NCI-H524 (cell line): ENCODE measurements at places on chromosomes 2 and 18.
A peak's percentile ranks its signal among the peaks of the same experiment; 100 is the strongest.

DNA sequence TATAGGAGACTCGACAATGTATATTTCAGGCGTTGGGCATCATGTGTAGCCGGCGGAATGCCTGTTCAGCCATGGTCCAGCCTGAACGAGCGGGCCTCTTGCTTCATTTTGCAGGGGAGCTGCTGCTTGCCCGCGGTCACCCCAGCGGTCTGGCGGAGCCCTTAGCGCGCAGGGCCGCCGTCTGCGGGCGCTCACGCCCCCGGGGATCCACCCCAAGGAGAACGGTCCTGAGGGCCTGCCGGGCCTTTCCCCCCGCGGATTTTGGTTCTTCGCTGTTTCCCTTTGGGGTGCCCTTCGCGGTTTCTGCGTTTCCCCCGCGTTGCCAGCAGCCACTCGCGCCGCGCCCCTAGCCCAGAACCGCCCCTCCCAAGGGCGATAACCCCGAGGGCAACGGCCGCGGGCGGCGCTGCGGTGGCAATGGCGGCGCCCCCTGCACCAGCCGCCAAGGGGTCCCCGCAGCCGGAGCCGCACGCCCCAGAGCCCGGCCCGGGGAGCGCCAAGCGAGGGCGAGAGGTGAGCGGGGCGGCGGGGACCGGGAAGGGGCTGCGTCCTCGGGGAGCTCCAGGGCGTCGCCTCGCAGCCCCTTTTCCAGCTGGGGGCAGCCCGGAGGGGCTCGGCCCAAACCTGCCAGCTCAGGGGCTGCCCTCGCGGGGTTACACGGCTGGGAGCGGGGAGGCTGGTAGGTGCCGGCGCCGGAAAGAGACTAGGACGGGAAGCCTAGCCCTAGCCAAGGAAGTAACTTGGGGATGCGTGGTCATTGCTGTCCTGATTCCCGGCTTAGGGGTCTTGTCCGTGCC is at the start of gene MFSD2B:
Gene MFSD2B, plus strand, starts transcription at position 406 of the 797 bp plus-strand sequence. Its CDS starts 12 bp downstream, at position 418.
- no peak for DNase-seq

GRCh38 chr2:197827618-197828017 is 23.2 kb downstream of the PLCL1 start:
- no peak for DNase-seq

GRCh38 chr2:86003104-86003503 is 102.6 kb downstream of the POLR1A start:
- DNase-seq: no peak

DNA sequence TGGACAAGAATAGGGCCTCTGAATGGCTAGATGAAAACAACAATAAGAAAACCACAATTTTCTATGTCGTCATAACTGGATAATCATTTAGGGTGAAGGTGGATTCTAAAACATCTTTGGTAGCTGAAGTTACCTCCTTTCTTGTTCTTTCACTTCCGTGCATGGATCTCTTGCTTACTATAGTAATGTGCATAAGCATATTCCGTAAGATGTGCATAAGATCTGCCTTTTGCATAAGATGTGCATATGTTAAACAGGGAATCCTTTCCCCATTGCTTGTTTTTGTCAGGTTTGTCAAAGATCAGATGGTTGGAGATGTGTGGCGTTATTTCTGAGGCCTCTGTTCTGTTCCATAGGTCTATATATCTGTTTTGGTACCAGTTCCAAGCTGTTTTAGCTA is 353.6 kb downstream of the MTX2 start:
- DNase-seq: no peak

DNA sequence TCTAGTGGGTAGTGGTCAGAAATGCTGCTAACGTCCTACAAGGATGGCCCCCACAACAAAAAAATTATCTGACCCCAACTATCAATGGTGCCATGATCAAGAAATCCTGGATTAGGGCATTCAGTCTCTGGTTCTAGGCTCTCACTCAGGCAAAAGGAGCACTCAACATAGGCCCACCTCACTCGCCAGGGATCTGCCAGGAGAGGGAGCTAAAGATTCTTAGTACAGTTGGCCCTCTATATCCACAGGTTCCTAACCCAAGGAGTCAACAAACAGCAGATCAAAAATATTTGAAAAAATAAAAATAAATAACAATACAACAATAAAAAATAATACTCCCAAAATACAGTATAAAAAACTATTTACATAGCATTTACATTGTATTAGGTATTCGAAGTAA is 10.0 kb downstream of the SLC4A5 start:
- DNase-seq: peak; percentile 40

GRCh38 chr2:101921319-101921952 is 70.3 kb upstream of the IL1R2 start:
- no peak for DNase-seq

DNA sequence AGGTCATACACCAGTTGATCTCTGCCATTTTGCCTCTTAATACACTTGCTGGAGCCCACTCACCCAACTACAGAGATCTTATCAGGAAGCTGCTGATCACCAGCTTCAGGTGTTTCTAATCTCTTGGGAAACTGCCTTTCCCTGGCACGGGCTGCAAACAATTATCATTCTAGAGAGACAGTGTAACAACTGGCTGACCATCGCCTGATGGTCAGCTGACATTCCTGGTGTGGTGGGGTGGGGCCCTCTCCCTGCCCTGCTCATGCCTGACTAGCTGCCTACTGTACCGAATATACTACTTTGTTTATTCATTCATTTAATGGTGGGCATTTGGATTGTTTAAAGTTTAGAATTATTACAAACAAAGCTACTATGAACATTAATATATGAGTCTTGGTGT is 311.5 kb downstream of the CBLN2 start:
- DNase-seq: no peak

GRCh38 chr2:67899187-67899586 is 163.6 kb downstream of the C1D start:
- DNase-seq: no peak

GRCh38 chr18:23422751-23423418 is 30.2 kb upstream of the RIOK3 start:
- peak; percentile 60 for DNase-seq

- DNase-seq: no peak
Observed at GRCh38 chr2:134714228-134714627, 4.6 kb downstream of the TMEM163 start.

DNA sequence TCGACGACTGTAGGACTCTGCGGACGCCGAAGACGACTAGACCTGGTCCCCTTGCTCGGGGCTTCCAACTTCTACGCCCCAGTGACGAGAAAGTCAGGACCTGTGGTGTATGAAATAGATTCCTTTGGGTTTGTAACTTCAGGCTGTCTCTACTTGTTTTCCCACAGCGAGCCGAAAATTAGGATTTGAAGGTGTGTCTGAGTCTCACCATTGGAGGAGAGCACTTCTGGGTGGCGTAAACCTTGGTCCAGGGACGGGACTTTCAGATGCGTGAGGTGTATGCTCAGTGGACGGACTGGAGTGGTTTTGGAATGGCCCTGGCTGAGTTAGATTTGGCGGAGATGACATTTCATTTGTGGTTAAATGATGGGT is 1.3 kb downstream of the BIRC6 start:
- no peak for DNase-seq

- DNase-seq: no peak
Observed at GRCh38 chr18:52283927-52284326, 56.1 kb upstream of the DCC start.

GRCh38 chr18:44325903-44326635 is 354.6 kb upstream of the SETBP1 start:
- peak; percentile 40 for DNase-seq

DNA sequence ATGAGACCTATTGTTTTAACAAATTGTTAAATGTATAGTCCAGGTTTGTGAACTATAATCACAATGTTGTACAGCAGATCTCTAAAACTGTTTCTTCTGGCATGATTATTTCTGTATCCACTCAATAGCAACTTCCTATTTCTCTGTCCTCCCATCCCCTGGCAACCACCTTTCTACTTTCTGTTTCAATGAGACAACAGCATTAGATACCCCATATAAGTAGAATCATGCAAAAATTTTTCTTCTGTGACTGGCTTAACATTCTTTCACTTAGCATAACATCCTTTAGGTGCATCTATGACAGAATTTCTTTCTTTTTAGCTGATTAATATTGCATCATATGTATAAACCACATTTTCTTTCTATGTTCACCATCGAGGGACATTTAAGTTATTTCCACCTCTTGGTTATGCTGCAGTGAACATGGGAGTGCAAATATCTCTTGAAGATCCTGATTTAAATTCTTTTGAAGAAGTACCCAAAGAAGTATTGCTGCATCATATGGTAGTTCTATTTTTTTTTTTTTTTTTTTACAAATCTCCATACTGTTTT is 713.5 kb downstream of the LRP1B start:
- no peak for DNase-seq

GRCh38 chr2:38672445-38673391 is 6.8 kb downstream of the GALM start:
- no peak for DNase-seq

- no peak for DNase-seq
Observed at GRCh38 chr2:45614330-45614729, 3.3 kb upstream of the SRBD1 start.

- DNase-seq: no peak
Observed at GRCh38 chr2:18651842-18652774, 62.7 kb upstream of the NT5C1B start.

DNA sequence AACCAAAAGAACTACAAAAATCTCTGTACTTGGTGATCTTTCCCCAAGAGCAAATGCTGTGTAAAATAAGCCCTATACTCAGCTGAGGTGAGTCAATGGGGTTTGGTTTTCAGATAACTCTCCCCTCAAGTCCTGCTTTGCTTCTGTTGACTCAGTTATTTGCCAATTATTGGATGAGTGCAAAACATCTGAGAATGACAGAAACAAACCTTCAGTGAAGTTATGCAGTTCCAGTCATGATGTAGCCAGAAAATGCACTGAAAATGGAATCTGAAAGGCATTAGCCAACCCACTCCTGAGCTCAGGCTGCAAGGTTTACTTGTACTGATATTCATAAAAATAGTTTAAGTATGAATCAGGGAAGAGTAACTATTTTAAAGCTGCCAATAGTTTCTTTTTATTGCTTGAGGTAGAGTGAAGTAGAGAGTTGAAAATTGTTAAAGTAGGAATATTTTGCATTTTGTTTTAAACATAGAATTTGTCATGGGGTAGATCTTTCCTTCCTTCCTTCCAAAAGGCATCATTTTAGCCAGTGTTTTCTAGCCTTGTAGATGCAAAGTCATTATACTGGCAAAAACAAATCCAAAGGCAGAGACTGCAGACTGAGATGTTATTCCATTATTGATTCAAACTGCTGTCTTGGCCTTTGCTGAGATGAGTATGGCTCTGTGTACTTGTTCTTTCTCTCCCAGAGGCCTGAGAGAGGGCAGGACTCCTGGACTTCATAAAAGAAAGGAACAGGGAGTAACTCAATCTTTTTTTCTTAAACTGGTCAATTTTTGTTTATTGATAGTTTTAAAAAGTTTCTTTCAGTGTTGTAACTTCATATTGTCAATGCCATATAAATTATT is 215.3 kb downstream of the RND3 start:
- DNase-seq: no peak

- no peak for DNase-seq
Observed at GRCh38 chr18:60120231-60120750, 220.5 kb downstream of the PMAIP1 start.

GRCh38 chr18:60568220-60568619 is 195.6 kb upstream of the MC4R start:
- no peak for DNase-seq
